ENCODE measurements at places on chromosomes 7 and 10. TPM values are rescaled to one million over a fixed set of nuclear protein-coding genes. Genes with fewer than 3 reads are reported as not detected.

Gene SFMBT2
- 0.14 TPM for total RNA-seq

Gene MAGI2
- 16.0 TPM for total RNA-seq

Gene TRPV6
- not detected for total RNA-seq

Gene STAMBPL1
- 19.6 TPM for total RNA-seq

Gene LRRC17
- total RNA-seq = 69.2 TPM

Gene DHX32
- total RNA-seq = 42.0 TPM

Gene SPDYE2
- not detected for total RNA-seq

Measured in smooth muscle cell of the umbilical artery (primary cell).